ENCODE measurements at places on chromosomes 11 and 22. TPM values are rescaled to one million over a fixed set of nuclear protein-coding genes. Genes with fewer than 3 reads are reported as not detected.

GRCh38 chr11:5369789-5370188 is 13.8 kb upstream of the OR51M1 start:
- no peak for DNase-seq

- no peak for DNase-seq
These were observed 5.1 kb downstream of the SNU13 start for GRCh38 chr22:41683616-41684015.

GRCh38 chr11:27390318-27391295 is 27.6 kb upstream of the CCDC34 start:
- no peak for DNase-seq

DNA sequence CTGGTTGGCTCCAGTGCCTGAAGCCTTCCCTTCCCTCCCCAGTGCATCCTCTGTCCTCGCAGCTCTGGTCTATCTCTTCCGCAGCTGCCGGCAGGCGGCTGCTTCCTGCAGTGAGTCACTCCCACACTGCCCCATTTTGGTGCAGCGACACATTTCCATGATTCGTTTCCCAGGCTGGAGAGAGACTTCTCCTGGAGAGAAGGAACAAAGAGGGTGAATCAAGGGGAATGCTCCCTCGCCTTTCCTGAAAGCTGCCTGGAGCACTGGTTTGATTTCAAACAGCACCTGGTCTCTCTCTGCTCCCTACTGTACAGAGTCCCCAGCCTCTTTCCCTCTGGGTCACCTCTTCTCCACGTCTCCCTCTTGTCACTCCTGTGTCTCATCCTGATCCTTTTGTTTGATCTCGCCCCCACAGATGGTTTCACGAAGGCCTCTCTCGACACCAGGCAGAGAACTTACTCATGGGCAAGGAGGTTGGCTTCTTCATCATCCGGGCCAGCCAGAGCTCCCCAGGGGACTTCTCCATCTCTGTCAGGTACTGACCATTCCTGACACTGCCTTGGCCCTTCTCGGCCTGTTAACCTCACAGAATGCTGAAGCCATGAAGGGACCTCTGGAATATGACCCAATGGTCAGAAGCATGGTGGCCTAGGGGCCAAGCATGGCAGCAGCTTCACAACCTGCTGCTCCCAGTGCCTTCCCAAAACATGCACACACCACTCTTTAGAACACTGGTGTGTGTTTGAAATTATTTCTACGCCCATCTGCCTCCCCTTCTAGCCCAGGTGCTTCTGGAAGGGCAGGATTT is at the start of gene TMA7B:
TMA7B (plus strand) TSS at position 758 of the 808 bp plus-strand sequence. CDS start 3,978 bp downstream, outside the sequence.
- no peak for DNase-seq

- no peak for DNase-seq
These were observed 35.1 kb downstream of the TTC12 start for GRCh38 chr11:113349528-113349927.

- DNase-seq, result no peak
These were observed 28.0 kb downstream of the USP35 start for GRCh38 chr11:78216571-78217287.

GRCh38 chr11:78066471-78066870 is 2.8 kb downstream of the THRSP start:
- DNase-seq, result no peak

GRCh38 chr11:59865031-59865430 is 1.3 kb downstream of the TCN1 start:
- DNase-seq, result no peak

GRCh38 chr11:32573228-32573627 is 10.4 kb upstream of the EIF3M start:
- no peak for DNase-seq

GRCh38 chr11:108852701-108853100 is 187.8 kb downstream of the DDX10 start:
- no peak for DNase-seq

DNA sequence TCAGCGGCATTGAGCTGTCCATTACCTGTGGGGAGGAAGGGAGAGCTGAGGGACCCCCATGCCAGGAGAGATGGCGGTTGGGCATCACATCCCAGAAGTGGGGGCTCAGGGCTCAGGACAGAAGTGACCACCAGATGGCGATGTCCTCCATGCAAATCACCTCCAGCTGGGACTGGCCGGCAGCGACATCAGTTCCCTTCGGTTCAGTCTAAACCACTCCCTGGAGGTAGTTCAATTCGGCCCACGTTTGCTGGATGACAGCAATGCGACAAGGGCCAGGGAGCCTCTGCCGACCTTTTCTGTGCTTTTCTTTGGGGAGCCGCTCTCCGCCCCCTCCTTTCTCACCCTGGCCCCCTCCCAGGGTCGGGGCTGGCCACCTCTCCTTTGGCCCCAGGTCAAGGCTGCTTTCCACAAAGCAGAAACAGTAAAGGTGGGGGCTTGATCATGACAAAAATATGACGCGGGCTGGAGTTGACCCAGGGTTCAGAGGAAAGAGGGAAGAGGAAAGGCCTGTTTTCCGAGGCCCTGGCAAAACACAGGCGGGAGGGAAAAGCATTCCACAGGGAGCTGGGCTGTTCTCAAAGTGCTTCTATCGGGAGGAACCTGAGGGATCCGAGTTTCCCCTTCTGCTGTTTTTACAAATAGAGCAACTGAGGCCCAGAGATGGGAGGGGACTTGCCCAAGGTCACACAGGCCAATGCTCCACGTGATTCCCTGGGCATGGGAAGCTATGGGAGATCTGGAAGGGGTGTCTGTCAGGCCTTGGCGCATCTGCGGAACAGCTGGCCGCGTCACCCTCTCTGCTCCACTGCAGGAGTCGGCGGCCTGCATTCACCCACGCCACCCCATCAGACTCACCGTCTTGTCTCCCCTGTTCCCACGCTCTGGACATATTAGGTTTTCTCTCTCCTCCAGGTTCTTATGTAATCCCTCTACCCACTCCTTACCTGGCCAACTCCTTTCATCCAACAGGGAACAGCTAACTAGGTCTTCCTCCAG is 54.7 kb downstream of the FBXO7 start:
- peak; percentile 95 for DNase-seq

DNA sequence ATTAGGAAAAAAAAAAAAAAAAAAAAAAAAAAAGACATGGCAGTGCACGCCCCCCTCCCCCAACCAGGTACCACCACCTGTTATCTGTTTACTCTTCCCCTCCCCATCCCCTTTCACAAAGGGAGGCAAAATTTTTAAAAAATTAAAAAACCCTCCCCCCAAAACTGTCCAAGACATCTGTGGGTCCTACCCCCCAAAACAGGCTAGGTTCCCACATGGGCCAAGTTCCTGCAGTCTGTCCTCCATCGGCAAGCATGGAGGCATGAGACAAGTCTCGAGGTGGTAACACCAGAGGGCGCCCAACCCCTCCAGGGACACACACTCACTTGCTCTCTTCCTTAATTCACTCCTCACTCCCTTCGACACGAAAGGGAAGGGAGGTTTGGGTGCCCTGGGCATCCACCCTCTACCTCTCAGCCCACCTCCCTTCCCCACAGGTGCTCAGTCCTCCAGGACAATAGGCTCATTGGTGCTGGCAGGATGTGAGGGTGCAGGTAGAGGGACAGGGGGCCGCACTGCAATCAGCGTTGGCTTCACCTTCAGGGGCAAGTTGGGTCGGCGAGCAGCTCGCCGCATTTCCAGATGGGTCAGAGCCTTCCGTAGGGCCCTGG is 2.2 kb upstream of the TUT1 start:
- peak; percentile 87 for DNase-seq

- DNase-seq, result no peak
These were observed 79.0 kb downstream of the TTC28 start for GRCh38 chr22:28600546-28601143.

DNA sequence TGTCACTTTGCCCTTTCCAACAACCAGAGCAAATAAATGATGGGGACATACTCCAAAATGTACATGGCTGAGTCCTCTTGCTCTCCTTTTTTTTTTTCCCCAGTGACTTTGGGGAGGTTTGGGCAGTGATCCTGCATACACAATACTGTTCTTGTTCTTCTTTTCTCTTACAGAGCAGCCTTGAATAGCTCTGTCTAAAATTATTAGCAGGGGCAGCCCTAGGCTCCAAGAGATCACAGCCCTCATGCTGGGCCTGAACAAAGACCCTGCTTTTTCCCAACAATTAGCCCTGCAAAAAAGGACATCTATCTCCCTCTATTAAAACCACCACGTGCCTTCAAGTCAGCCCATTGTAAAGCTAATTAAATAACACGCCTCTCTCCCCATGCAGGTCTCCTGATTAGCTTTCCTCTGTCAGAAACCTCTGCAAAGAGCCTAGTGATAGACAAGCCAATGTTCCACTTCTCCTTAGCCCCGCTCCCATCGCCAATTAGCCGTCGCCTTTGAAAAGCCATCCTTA is 54.7 kb downstream of the ETS1 start:
- no peak for DNase-seq

DNA sequence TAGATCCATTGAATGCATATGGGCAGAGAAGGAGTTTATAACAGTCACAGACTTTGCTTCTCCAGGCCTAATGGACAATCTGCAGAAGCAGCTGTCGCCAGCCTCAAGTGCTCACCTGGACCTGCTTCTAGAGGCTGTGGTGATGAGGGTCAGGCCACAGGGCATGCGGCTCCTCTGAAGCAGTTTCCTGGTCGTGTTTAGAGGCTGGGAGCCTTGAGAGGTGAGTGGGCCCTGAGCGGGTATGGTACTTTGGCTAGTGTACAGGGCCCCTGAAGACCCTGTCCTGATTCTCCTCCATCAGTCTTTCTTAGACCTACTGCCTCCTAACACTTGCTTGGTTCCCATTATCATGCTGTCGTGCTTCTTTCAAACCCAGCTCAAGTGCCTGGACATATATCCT is 41.2 kb downstream of the NXPE2 start:
- DNase-seq, result no peak

DNA sequence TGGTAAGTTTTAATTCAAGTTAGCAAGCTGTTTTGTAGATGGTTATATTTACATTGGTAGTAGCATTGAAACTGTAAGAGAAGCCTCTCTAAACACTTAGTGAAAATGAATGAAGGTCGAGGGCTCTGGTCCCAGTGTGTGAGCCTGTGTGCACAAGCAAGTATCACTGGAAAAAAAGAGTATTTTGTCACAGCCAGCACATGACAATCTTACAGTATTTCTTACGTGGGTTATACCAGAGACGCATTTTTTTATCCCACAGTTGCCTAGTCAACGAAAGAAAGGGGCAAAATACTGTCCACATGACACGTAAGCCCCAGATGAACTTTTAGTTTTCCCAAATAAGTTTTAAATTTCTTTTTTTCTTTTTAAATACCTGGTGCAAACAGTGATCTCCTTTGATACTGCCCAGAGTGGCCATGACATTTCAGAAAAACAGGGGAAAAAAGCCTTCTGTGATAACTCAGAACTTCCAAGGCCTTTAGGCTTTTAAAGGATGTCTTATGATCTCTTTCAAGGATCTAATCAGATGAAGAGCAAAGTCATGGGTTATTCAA is 23.5 kb downstream of the RAB38 start:
- no peak for DNase-seq

LINC01488 gene
- total RNA-seq, result not detected

OSBP2 gene
- total RNA-seq, result 6.8 TPM

SERPIND1 gene
- total RNA-seq, result not detected

KRTAP5-1 gene
- total RNA-seq, result not detected

MPZL3 gene
- total RNA-seq, result 87.2 TPM

STX3 gene
- 48.2 TPM for total RNA-seq

Data from suprapubic skin (tissue), 4 donors.